ENCODE measurements at places on chromosomes 12 and 14.

DNA sequence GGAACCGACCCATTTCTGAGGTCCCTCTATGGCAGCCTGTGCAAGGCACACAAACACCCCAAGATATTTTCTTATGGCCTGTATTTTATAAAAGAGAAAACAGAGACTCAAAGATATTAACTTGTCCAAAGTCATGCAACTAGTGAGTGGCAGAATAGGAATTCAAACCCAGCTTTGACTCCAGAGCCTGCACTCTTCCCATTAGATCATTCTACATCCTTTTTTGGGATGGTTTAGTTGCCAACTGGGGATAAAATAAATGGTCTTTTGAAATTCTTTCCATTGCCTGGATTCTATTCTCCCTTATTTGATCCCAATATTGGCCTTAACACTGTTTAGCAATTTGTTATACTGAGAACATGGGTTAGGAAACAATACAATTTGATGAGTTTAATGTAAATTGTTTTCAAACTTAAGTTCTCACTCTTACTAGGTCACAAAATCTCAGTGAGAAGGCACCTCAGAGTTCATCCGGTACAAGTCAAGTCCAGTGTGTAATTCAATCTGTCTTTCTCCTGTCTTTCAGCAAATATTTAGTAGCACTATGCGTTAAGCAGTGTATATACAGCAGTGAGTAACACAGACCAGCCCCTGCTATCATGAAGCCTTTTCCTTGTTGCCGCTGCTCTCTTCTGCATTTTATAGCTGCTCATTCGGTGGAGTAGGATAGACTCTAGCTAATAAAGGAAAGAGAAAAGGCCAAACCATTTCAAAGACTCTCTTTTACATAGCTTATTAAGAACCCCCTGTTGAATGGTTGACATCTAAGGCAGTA lies 162.1 kb upstream of the IFNG-AS1 start:
- no peak for DNase-seq

DNA sequence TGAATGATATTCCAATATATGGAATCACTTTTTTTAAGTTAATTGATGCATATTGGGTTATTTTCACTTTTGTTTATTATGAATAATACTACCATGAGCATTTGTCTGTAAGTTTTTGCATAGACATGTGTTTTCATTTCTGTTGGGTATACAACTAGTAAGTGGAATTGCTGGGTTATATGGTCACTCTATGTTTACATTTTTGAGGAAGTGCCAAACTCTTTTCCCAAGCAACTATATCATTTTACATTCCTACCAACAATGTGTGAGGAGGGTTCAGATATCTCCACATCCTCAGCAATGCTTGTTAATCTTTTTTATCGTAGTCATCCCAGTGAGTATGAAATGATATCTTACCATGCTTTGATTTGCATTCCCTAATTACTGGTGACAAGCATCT lies 64.0 kb downstream of the MON2 start:
- DNase-seq = no peak

DNA sequence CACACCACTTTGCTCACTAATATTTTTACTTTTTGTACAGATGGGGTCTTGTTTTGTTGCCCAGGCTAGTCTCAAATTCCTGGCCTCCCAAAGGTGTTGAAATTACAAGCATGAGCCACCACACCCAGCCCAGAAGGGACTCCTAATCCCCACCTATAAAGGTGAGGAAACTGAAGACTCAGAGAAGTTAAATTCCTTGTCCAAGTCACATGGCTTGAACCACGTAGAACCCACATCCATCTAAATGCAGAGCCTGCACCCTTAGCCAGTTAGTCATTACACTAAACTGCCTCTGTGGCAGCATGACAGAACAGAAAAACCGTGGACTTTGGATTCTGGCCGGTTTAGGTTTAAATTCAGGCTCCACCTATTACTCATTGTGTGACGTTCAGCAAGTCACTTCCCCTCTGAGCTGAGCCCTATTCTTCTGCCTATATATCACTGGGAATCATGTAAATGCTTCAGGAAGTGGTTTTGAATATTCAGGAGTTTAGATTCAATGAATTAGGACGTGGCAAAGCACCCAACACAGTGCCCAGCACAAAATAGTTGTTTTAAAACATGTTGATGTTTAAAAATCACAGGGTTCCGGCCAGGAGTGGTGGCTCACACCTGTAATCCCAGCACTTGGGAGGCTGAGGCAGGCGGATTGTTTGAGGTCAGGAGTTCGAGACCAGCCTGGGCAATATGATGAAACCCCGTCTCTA lies 3.0 kb upstream of the CORO1C start:
- DNase-seq = no peak

- DNase-seq = no peak
Observed at GRCh38 chr12:94207467-94207848, 59.1 kb downstream of the PLXNC1 start.

GRCh38 chr14:20350860-20351259 lies 7.4 kb downstream of the PARP2 start:
- no peak for DNase-seq

- DNase-seq = no peak
Observed at GRCh38 chr12:104306376-104306775, 2.8 kb downstream of the EID3 start.

DNA sequence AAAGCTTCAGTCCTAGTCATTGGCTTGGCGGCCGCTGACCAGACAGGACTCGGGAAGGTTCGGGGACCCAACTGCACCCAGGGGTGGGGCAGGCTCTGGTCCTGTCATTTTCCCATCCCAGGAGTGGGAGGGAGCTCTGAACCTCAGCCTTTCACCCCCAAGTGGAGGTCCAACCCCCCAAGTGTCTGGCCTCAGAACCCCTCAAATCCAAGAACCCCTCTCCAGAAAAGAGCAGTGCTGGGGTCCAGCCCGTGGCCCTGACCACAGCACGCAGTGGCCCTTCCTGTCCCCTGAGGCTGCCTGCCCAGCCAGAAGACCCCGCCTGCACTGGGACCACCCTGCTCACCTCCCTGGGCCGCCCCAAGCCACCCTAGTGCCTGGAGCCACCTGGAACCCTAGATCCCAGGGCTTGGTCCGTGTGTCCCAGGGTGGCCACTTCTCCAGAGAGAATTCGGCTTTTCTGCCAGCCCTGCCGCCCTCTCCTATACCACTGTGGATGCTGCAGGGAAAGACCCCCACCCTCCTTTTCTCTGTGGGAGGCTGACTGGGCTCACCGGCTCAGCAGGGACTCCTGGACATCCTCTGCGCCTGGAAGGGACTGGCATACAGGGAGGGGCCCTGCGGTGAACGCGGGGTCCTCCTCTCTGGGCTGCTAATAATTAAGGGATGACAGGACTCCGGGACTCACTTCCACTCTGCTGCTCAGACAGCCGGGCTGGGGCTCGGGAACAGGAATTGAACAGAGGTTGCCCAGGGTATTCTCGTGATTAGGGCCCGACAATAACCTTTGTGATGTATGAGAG lies 326.9 kb upstream of the SFSWAP start:
- DNase-seq = no peak

GRCh38 chr12:115672086-115672485 lies 605.4 kb downstream of the MED13L start:
- DNase-seq = no peak

- DNase-seq = peak; percentile 55
Observed at GRCh38 chr12:52903855-52904508, 894 bp downstream of the KRT8 start.

- DNase-seq = no peak
Observed at GRCh38 chr12:118850244-118850825, 131.0 kb upstream of the SRRM4 start.

DNA sequence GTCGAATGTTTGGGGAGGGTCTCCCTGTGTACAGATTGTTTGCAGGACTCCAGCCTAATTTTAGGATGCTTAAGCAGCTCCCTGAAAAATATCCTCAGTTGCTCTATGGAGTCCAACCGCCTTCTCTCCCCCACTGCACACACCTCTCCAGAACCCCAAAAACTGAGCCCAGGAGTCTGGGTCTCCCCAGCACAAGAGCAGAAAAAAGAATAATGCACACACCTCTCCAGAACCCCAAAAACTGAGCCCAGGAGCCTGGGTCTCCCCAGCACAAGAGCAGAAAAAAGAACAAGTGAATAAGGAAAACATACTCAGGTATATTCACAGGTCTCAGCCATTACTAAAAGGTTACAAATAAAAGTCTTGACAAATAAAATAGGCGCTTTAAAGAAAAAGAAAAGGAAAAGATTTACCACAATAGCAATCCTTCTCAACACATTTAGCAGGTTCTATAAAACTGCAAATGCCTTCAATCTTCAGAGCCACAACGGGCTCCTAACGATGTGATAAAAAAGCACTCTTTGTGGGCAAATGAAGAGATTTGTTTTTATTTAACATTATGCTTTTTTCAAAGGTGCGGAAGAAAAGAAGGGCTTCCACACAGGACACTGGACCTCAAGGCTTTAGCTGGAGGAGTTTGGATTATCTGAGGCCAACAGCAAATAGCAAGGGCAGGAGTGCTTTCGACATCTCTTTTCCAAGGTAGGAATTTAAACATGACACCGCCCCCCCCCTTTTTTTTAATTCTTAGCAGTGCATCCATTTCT lies 8.2 kb downstream of the BCL11B start:
- no peak for DNase-seq

DNA sequence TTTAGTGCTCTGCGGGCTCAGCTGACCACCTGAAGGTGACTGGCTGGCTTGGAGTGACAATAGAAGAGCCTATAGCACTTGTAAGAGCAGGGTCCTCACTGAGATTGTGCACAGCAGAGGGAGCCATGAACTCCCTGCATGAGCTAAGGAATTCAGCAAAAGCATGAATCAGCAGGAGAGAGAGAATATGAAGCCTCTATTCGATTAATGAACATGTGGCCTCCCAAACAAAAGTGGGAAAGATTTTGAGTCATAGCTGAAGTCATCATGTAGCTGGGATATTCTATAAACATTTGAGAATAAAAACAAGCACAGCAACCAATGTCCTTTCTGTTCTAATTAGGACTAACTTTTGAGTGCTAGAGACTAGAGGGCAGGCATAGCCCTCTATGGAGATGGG lies 626.6 kb downstream of the DIO2 start:
- DNase-seq = no peak

DNA sequence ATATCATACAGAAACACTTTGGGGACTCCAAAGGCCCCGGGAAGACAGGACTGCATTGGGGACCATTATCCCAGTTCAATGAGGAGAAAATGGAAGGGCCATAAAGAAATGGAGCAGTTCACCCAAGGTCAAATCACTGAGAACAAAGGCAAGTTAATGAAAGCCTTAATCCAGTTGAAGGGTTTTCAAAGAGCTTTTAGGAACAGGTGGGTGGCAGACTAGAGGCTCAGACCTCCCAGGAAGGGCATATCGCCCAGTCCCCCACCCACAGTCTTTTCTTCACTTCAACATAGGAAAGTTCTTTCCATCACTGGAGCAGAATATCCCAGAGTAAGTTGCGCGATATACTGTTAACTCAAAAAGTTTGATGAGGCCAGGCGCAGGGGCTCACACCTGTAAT lies 136.1 kb upstream of the CCND2 start:
- DNase-seq = no peak

DNA sequence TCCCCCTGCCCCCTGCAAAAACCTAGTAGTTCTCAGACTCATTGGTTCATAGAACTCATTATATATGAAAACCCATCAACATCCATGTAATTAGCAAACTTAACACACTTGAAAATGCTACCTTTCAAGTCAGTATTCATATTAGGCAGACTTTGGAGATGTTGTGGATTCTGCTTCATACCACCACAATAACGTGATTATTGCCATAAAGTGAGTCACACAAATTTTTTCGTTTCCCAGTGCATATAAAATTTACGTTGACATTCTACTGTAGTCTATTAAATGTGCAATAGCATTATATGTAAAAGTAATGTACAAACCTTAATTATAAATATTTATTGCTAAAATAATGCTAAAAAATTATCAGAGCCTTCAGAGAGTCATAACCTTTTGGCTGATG lies 654.0 kb downstream of the DIO2 start:
- no peak for DNase-seq

GRCh38 chr14:68036202-68036601 lies 216.6 kb downstream of the RAD51B start:
- no peak for DNase-seq

DNA sequence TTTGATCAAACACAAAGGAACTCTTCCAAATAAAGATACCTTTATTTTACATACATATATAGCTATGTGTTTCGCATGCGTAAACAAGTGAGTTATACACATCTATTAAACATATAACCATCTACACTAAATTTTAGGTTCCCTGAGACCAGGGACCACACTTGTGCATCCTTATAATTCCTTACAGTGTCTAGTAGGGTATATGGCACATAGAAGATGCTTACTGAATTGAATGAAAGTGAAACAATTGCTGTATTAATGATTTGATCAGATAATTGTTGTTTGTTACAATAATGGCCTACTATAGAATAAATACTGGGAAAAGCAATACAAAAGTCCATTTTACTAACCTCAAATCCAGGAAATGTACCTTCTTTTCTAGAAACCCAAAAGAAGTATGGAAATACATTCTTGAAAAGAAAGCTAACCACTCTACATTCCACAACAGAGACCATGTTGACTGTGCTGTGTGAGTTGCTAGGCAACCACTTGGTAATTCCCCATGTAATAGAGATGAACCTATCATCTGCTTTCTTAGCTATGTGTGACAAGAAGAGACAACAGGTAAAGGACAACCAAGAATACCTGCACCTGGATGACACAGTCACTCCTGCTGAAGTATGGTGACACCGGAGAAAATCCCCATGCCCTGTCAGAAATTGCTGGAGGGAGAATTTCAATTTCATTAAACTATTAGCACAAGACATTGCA lies 11.9 kb upstream of the CIPC start:
- DNase-seq = no peak

DNA sequence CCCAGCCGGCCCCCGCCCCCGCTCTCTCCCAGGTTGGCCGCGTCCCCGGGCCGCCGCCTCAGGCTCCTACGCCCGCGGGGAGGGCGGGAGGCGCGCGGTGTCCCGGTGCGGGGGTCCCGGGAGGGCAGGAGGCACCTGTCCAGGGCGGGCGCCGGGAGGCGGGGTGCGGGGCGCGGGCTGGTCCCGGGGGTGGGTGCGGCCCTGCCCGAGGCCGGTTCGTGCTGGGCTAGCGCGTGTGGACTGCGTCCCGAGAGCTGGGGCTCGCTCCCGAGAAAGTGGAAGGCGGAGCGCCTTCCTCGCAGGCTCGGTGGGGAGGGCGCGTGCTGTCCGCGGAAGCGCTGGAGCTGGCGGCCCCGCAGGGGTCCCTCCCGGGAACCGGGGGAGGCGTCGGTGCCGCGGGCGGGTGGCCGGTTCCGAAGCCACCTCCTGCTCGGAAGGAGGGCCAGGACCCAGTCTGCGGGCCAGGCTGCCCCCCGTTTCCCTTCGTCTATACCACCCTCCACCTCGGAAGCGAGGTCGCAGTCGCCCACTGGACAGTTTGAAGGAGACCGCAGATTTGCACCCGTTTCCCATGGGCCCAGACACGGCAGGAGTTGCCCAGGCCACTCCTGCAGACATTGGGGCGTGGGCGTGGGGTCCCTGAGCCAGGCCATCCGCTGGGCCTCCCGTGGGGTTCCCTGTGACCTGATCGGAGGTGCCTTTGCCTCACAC lies 636 bp downstream of the ZFYVE21 start:
- DNase-seq = no peak

DNA sequence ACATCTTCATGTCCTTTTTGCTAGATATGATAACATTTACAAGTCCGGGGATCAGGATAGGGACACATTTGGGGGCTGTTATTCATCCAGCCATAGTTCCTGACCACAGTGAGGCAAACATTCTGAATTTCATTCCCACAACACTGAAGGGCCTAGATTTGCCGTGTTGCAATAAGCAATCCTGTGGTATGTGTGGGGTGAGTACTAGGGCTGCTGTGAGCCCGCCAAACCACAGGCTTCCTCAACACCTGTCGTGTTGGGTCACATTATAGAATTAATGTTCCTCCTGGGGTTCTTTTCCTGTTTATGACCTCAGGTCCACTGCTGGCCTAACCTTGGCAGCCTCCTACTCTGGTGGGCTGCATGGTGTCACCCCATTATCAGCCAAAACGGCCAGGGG lies 119.2 kb downstream of the TBC1D30 start:
- no peak for DNase-seq

All from CD8-positive, alpha-beta memory T cell (primary cell).